ENCODE measurements at places on chromosomes 7 and 10. TPM values are rescaled to one million over a fixed set of nuclear protein-coding genes. Genes with fewer than 3 reads are reported as not detected.

Gene PPP1R3C
- 201 TPM for total RNA-seq

Gene PVRIG
- total RNA-seq, result not detected

Gene BTBD16
- not detected for total RNA-seq

Gene EGFR
- 47.8 TPM for total RNA-seq

Gene ABCB4
- total RNA-seq, result 0.99 TPM

Gene ZNF117
- 6.4 TPM for total RNA-seq
